ENCODE measurements at places on chromosomes 7 and 10. TPM values are rescaled to one million over a fixed set of nuclear protein-coding genes. Genes with fewer than 3 reads are reported as not detected.

DNA sequence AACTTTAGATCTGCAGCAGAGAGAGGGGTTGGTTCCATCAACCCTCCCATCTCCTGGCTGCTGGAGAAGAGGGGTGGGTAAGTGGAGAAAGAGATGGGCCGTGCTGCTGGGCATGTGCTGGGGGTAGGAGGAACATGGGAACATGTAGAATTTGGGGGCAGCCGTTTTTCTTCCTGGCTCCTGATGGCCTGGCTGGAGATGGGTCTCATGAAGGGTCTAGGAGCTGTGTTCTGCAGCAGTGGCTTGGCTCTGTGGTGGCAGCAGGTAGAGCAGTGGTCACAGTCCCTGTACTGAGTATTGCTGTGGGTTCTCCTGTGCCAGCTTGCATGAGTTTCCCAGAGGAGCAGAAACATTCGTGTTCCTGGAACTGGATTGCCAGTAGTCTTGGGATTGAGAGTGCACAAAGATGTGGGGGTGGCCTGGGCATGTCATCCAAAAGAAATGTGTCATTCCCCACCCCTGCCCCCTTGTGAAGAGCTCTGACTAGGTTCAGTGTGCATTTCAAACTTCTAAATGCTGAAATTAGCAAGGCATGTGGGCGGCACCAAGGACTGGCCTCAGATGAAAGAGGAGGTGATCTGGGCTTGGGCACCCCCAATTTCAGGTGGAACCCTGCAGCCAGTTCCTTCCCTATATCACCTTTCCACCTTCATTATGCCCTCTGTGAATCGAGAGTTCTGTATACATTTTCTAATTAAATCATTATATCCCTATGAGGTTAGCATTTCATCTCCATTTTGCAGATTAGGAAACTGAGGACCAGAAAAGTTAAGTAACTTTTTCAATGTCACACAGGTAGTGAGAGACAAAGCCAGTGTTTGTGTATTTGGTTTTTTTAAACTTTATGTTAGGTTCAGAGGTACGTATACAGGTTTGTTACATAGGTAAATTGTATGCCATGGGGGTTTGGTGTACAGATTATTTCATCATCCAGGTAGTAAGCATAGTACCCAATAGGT is 2.1 kb downstream of the CHST3 start:
- no peak for DNase-seq
- peak overlapping the region; percentile 92 for H3K27ac ChIP-seq
- H3K4me3 ChIP-seq = peak overlapping the region; percentile 67
- peaks cover 12% of the 10 kb centered on the region for H3K27me3 ChIP-seq
- H3K36me3 ChIP-seq = no peaks in the 10 kb centered on the region

DNA sequence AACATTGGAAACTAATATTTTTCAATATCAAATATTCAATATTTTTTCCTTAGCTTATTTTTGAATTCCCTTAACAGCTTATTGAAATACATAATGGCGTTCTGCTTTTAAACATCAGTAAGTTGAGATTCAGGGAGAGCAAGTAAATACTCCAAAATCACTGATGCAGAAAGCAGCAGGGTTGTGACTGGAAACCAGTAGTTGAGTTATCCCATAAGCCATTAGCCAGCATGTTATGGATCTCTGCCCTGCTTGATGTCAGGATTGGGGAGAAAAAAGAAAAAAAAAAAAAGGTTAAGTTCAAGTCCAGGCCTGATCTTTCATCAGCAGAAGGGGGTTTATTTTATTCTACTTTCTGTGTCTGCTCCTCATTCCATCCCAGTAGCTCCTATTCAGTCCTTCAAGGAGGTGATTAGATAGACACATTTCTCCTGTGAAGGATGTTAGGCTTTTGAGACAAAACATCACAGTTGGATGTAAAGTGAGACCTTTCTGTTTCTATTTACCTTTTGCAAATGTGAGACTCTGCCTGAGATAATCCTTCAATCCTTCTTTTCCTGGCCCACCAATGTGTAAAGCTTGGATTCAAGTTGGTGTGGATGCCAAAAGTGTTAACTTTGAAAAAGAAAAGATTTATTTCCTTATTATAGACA is 110.9 kb upstream of the HDAC9 start:
- H3K4me1 ChIP-seq = peaks cover 7% of the 10 kb centered on the region
- H3K27me3 ChIP-seq = no peaks in the 10 kb centered on the region
- no peak overlapping the region for H3K27ac ChIP-seq
- no peaks in the 10 kb centered on the region for H3K36me3 ChIP-seq
- no peak for DNase-seq
- H3K4me3 ChIP-seq = no peak overlapping the region

- no peaks in the 10 kb centered on the region for H3K27me3 ChIP-seq
- no peak for DNase-seq
- H3K36me3 ChIP-seq = no peaks in the 10 kb centered on the region
- no peaks in the 10 kb centered on the region for H3K4me1 ChIP-seq
These were observed 42.0 kb upstream of the TRIL start for GRCh38 chr7:28999895-29000716.

GRCh38 chr7:82221152-82221674 is 222.4 kb downstream of the CACNA2D1 start:
- H3K4me3 ChIP-seq = no peak overlapping the region
- no peak for DNase-seq
- no peaks in the 10 kb centered on the region for H3K27me3 ChIP-seq
- H3K27ac ChIP-seq = no peak overlapping the region
- H3K36me3 ChIP-seq = no peaks in the 10 kb centered on the region

- no peaks in the 10 kb centered on the region for H3K36me3 ChIP-seq
- no peak overlapping the region for H3K27ac ChIP-seq
- no peak overlapping the region for H3K4me3 ChIP-seq
These were observed 166.6 kb downstream of the ARHGAP21 start for GRCh38 chr10:24556750-24557742.

GRCh38 chr10:71294091-71294561 is 24.9 kb upstream of the SLC29A3 start:
- peak overlapping the region; percentile 36 for H3K27ac ChIP-seq
- peak; percentile 53 for DNase-seq
- H3K4me3 ChIP-seq = no peak overlapping the region
- peaks cover 54% of the 10 kb centered on the region for H3K36me3 ChIP-seq
- H3K4me1 ChIP-seq = peaks cover 15% of the 10 kb centered on the region

DNA sequence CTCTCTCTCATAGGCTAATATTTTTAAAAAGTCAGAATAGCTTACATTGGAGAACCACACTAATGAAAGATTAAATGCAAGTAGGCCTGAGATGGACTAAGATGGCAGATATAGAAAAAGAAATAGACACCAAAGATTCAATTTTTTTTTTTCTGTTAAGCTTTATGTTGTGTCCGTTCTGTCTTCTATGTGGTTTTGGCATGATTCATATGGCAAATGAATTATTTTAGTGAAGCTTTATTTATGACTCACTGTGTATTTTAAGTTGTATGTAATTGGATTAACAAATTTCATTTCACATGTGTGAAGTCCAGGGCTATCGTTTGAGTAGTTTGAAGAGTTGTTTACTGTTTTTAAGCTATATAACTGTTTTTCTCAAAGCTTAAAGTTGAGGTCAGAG is 214.8 kb downstream of the CAMK1D start:
- DNase-seq = no peak
- no peaks in the 10 kb centered on the region for H3K27me3 ChIP-seq
- H3K4me1 ChIP-seq = no peaks in the 10 kb centered on the region
- H3K27ac ChIP-seq = no peak overlapping the region
- H3K4me3 ChIP-seq = no peak overlapping the region

- H3K27me3 ChIP-seq = no peaks in the 10 kb centered on the region
- peaks cover 22% of the 10 kb centered on the region for H3K36me3 ChIP-seq
- DNase-seq = no peak
- H3K4me3 ChIP-seq = no peak overlapping the region
- no peak overlapping the region for H3K27ac ChIP-seq
- peaks cover 9% of the 10 kb centered on the region for H3K4me1 ChIP-seq
These were observed 74.4 kb downstream of the SEPTIN7 start for GRCh38 chr7:35875292-35875691.

- H3K27me3 ChIP-seq = no peaks in the 10 kb centered on the region
- no peaks in the 10 kb centered on the region for H3K36me3 ChIP-seq
- DNase-seq = peak; percentile 49
- peak overlapping the region; percentile 90 for H3K27ac ChIP-seq
- H3K4me1 ChIP-seq = no peaks in the 10 kb centered on the region
These were observed 1.0 kb upstream of the PLXDC2 start for GRCh38 chr10:19815036-19815730.

GRCh38 chr10:132175907-132176581 is 10.7 kb upstream of the DPYSL4 start:
- no peak for DNase-seq
- no peaks in the 10 kb centered on the region for H3K4me1 ChIP-seq
- peaks cover 30% of the 10 kb centered on the region for H3K27me3 ChIP-seq
- H3K36me3 ChIP-seq = no peaks in the 10 kb centered on the region
- H3K4me3 ChIP-seq = no peak overlapping the region

- no peak overlapping the region for H3K4me3 ChIP-seq
- no peak overlapping the region for H3K27ac ChIP-seq
- no peak for DNase-seq
- H3K4me1 ChIP-seq = peaks cover 5% of the 10 kb centered on the region
- no peaks in the 10 kb centered on the region for H3K36me3 ChIP-seq
These were observed 239.2 kb downstream of the PARD3 start for GRCh38 chr10:34575882-34576281.

DNA sequence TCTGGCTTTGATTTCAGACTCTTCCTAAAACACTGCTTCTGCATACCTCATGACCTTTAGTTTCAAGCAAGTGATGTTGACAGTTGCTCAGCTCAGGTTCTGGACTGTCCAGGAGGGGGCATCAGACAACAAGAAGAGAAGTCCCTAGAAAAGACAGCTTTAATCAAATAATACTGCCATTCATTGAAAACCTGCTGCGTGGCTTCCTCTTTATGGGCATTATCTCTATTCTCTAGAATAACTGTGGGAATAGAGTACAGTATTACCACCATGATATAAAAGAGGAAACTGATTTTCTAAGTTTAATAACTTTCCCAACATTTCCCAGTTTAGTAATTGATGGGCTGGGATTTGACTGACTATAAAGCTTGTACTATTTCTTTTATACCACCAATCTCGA is 170.4 kb downstream of the SNX13 start:
- no peak overlapping the region for H3K27ac ChIP-seq
- peak; percentile 49 for DNase-seq
- no peaks in the 10 kb centered on the region for H3K36me3 ChIP-seq

Gene CLEC2L
- total RNA-seq = not detected

Gene MSRB2
- total RNA-seq = 17.9 TPM

Gene UCMA
- not detected for total RNA-seq

Gene TLX1
- not detected for total RNA-seq

Measured in lower lobe of right lung (tissue), 2 donors.